ENCODE measurements at places on chromosomes 1 and 21. TPM values are rescaled to one million over a fixed set of nuclear protein-coding genes. Genes with fewer than 3 reads are reported as not detected.

Gene SLC44A5
- 3.7 TPM for polyA plus RNA-seq

Gene AIDA
- polyA plus RNA-seq: 44.4 TPM

Gene AMY2A
- not detected for polyA plus RNA-seq

Gene PFDN2
- polyA plus RNA-seq: 72.5 TPM

Gene CADM3
- 14.5 TPM for polyA plus RNA-seq

Gene LAPTM5
- polyA plus RNA-seq: 39.9 TPM

Gene POMGNT1
- polyA plus RNA-seq: 56.4 TPM

- peak; percentile 9 for DNase-seq
These were observed 98.7 kb upstream of the RGS1 start for GRCh38 chr1:192476802-192477298.

DNA sequence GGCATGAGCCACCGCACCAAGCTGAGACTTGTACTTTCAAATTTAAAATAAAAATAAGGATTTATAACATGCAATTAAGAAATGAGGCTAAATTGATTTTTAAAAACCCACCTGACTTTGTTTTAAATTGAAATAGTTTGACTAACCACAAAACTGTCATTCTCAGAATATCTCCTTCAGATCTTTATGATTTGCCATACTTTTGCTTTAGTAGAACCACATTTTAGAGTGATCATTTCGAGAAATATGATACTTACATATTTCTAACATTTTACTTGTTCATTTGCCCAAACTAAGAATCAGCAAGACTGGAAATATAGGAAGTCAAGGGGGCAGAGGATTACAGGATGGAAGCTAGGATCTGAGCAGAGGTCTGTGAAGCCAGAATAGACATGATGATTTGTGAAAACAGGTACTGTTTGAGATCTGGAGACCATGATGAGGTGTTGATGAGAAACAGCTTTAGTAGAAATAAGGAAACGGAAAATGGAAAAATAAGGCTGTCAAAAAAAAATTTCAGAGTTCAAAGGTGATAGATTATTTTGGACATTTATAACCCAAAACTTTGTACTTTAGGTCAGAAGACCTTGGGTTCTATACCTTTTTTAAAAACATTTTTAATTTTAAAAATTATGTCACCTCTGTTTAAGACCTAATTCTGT, 44.8 kb downstream of the GIPC2 start:
- DNase-seq: no peak

- DNase-seq: no peak
These were observed 19.6 kb upstream of the PIK3R3 start for GRCh38 chr1:46152016-46152415.

DNA sequence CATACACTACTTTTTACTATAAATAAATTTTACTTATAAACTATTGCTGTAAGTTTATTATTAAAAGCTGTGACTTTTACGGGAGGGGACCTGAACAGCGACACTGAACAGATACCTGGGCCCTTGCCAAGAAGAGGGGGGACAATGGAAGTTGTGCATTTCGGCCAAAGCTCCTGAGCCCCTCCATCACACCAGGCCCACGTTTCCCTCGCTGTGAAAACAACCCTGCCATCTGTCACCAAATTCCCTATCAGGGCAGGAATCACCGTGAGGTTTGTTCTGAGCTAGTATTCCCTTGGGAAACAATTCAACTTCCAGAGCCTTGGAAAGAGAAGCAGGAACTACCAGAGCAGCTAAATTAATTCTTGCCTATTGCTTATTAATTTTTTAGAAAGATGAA, 37.0 kb downstream of the VTCN1 start:
- DNase-seq: no peak

DNA sequence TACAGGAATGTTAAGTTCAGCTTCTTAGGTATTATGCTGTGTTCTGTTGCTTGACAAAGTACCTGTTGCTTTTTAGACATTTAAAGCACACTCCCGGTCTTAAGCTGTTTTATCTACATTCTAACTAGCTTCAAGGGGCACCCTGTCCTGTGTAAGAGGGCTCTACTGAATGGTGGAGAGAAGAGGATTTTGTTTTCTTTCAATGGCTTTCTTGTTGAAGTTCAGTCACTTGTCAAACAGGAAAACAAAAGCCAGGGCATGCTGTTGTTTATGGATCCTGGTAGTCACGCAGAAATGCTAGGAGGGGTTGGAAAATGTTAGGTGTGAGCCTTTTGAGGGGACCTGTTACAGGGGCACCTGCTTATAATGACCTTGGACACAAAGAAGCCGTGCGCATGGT, 30.7 kb downstream of the PGM1 start:
- DNase-seq: no peak

- no peak for DNase-seq
These were observed 43.3 kb downstream of the GPR3 start for GRCh38 chr1:27435566-27436203.

- no peak for DNase-seq
These were observed 75.5 kb downstream of the LRRC8D start for GRCh38 chr1:89896105-89896942.

GRCh38 chr1:207427832-207428585, 26.1 kb upstream of the CR2 start:
- no peak for DNase-seq

GRCh38 chr1:243440406-243440805, 184.6 kb downstream of the SDCCAG8 start:
- no peak for DNase-seq

- DNase-seq: no peak
These were observed 67.6 kb downstream of the NR5A2 start for GRCh38 chr1:200095057-200095577.

DNA sequence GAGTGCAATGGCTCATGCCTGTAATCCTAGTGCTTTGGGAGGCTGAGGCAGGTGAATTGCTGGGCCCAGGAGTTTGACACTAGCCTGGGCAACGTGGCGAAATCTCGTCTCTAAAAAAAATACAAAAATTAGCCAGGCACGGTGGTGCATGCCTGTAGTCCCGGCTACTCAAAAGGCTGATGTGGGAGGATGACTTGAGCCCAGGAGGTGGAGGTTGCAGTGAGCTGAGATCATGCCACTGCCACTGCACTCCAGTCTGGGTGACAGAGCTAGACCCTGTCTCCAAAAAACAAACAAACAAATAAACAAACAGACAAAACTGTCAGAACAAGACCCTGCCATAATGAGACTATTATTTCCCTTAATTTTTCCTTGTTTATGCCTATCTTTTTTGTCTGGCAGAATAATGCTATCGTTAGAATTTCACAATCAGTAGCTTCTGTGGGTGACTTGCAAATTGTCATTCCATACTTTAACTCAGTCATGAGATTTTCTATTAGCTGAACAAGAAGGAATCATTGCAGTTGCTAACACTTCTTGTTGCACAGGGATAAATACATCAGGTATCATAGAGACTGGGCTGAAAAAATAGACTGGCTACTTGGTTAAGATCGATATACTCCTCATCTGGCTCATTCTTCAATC, 7.5 kb upstream of the THEM4 start:
- no peak for DNase-seq

DNA sequence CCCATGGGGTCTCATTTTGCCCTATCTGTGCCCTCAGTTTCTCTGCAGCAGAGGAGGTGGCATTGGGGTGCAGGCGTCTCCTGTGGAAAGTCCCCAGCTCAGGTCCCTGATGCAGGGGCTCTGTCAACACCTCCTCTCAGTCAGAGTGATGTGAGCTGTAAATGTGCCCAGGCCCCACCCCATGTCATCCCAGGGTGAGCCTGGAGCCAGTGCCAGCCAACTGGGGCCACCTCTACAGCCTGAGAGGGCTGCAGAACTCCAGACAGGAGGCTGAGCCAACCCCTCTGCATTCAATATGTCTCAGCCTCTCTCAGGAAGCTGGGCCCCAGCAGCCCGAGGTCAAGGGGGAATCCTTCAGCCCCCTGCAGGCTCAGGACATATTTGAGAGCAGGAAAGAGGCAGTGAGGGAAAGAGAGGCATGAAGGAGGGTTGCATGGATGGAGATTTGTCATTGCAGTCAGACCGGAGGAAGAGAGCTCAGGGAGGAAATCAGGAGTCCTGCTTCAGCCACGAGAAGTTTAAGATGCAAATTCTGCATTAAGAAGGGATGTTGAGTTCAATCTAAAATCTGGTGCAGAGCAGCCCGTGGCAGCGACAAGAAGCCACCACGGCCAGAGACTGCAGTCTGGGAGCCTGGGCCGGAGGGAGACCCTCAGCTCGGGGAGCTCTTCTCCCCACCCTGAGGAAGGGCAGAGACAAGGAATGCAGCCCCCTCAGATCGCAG, 288.2 kb upstream of the VAMP3 start:
- no peak for DNase-seq

- no peak for DNase-seq
These were observed 211.8 kb downstream of the MATN1 start for GRCh38 chr1:30511563-30511962.

DNA sequence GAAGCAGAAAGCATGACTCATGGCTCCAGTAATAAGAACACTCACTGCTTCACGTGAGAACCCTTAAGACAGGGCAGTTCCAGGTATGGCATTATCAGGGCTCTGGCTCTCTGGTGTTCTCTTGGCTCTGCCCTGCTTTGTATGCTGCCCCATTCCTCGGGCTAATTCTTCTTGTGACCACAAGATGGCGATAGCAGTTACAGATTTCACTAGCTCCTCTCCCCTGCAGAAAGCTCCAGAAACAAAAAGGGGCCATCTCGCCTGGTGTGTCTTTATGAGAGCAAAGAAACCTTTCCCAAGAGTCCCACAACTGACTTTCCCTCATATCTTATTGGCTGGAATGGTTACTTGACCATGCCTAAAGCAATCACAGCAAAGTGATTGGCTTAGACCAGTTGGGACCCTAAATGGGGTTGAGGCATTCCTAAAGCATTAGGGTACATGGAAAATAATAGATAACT, 60.1 kb downstream of the F3 start:
- peak; percentile 74 for DNase-seq

DNA sequence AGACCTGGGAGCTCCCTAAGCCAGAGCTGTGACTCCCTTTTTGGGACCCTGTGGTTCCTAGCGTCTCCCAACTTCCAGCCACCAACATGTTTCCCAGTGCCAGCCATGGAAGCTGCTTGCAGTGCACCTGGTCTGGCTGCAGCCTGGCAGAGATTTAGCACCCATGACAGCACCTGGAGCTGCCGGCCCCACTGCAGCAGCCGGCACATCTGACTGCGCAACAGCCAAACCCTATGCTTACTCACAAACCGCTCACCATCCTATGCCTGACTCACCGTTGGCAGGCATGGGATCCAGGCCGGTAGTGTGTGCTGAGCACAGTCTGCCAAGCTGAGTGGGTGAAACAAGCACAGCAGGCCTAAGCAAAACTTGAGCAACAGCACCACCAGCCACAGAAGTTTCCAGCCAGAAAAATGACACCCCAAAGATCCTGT, 435.9 kb upstream of the PRMT6 start:
- no peak for DNase-seq

DNA sequence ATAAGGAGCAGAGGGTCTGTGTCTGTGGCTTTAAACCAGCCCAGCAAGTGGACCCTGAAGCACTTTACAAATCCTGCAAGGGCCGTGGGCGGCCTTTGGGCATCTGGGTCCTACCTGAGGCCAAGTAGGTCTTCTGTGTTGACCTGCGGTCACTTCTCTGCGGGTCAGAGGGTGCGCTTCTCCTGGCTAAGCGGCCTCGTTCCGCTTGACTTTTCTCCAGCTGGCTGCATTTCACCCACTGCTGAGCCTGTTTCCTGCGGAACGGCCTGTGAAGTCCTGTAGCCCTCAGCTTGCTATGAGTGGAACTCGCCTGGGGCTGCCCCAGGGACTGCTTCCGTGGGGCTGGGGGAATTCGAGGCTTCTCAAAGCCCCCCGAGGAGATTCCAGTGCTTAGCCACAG, 43.3 kb downstream of the SLC37A1 start:
- no peak for DNase-seq
